ENCODE measurements at places on chromosomes 1 and 21. TPM values are rescaled to one million over a fixed set of nuclear protein-coding genes. Genes with fewer than 3 reads are reported as not detected.

Gene CATSPERE
- 0.47 TPM for total RNA-seq

Gene S100A8
- not detected for total RNA-seq

Gene NBPF6
- total RNA-seq, result not detected

Gene NBPF20
- total RNA-seq, result 3.3 TPM

Gene CFAP74
- not detected for total RNA-seq

Gene DIO1
- not detected for total RNA-seq

Gene RNU1-3
- not detected for total RNA-seq

Gene ECM1
- total RNA-seq, result 33.6 TPM

Gene PITHD1
- total RNA-seq, result 51.7 TPM

Gene SAMD11
- total RNA-seq, result 0.86 TPM

Gene SLC45A1
- total RNA-seq, result 0.70 TPM
